Activated T-cell treated with anti-CD3 and anti-CD28 coated beads for 4 hours (primary cell): ENCODE measurements at places on chromosomes 12 and 14.

DNA sequence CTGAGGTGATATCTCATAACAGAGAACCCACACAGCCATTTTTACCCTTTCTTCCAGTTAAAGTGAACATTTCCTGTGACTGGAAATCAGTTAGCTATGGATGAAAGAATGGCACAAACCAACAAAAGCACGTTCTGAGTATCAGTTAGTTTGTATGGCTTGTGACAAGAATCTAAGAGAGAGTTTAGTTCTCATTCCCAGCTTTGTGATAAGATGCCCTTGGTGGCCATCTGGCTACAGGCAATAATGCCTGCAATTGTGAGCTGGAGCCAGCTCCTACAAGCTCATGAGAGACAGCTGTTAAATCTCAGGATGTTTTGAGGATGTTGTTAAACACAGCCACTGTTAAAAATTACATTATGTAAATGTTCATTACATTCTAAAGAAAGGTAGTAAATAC, 122.0 kb upstream of the FRMD6 start:
- no peak for DNase-seq

DNA sequence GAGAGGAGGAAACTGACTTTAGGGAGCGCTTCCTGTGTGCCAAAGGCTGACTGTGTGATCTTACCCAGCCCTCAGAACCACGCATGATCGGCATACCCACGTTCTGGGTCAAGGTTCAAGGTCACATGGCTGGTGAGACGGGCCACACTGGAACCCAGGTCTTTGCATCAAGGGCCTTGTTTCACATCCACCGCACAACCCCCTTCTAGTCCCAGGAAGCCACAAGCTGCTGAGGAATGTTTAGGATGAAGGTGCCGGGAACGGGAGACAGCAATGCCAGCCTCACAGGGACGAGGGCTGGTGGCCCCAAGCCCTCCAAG, 50.7 kb downstream of the TESC start:
- no peak for DNase-seq

GRCh38 chr14:26289891-26290486, 307.8 kb downstream of the NOVA1 start:
- DNase-seq: no peak

- DNase-seq: no peak
Measured at GRCh38 chr14:89674936-89675335, 257.9 kb upstream of the FOXN3 start.

- DNase-seq: no peak
Measured at GRCh38 chr14:70759398-70759797, 49.9 kb downstream of the MAP3K9 start.

DNA sequence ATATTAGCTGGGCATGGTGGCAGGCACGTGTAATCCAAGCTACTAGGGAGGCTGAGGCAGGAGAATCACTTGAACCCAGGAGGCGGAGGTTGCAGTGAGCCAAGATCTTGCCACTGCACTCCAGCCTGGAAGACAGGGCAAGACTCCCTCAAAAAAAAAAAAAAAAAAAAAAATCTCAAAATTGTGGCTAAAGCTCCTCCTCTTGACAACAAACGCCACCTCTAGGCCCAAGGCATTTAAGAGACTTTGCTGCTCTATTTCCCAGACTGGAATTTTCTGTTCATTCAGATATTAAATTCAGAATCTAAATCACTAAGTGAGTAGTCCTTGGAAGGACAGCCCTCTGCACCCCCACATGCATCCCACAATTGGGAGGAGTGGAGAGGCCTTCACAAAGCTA, 1.4 kb downstream of the ZFYVE1 start:
- DNase-seq: no peak

DNA sequence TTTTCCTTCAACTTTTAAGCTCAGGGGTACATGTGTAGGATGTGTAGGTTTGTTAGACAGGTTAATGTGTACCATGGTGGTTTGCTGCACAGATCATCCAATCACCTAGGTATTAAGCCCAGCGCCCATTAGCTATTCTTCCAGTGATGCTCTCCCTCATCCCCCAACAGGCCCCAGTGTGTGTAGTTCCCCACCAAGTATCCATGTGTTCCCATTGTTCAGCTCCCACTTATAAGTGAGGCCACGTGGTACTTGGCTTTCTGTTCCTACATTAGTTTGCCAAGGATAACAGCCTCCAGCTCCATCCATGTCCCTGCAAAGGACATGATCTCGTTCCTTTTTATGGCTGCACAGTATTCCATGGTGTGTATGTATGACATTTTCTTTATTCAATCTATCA, 48.6 kb upstream of the YARS2 start:
- DNase-seq: no peak

- DNase-seq: no peak
Measured at GRCh38 chr12:51744235-51744634, 104.3 kb downstream of the FIGNL2 start.

GRCh38 chr12:108685469-108686260, 45.7 kb downstream of the CORO1C start:
- DNase-seq: no peak

DNA sequence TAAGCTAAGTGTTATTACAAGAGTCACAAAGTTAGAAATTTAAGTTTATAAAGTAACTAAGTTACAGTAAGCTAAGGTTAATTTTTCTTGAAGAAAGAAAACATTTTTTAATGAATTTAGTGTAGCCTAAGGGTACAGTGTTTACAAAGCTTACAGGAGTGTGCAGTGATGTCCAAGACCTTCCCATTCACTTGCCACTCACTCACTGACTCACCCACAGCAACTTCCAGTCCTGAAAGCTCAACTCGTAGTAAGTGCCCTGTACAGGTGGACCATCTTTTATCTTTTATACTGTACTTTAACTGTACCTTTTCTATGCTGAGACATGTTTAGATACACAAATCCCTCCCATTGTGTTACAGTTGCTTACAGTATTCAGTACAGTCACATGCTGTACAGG, 60.9 kb upstream of the TMEM263 start:
- no peak for DNase-seq

- no peak for DNase-seq
Measured at GRCh38 chr14:39265806-39266524, 32.2 kb downstream of the MIA2 start.

GRCh38 chr12:131915823-131916222, 13.3 kb upstream of the PUS1 start:
- DNase-seq: no peak

DNA sequence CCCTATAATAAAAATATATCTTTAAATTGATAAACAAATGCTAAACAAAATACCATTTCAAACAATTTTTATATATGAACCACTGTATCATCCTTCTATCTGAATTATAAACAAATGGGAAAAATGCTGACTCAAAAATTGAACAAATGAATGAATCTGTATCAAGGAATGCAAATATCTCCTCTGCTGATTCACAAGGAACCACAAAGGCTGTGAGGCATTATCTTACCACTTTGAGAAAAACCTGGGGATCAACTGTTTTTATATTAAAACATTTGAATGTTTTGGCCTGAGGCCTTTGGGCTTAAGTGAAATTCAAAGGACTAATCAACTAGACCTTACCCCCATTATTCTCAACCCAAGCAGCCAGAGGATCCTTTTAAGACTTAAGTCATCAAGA, 86.3 kb downstream of the EML5 start:
- DNase-seq: no peak

DNA sequence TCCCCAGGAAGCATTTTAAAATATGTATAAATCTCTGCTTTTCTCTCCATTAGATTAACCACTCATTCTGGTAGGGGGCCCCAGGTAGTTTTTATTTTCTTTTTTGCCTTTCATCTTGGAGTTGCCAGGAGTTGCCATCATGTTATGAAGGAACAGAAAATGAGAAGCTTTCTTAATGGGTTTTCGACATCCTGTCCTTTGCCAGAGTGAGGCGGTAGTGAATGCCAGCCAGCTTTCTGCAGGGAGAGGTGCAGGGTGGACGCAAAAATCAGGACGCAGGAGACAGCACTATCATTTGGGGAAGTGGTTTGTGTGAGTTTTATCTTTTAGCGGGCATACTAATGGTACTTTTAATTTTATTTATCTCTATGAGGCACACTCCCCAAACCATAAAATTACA, 1.7 kb downstream of the RASSF8 start:
- DNase-seq: no peak

GRCh38 chr14:21095430-21096205, 2.8 kb downstream of the ZNF219 start:
- no peak for DNase-seq

GRCh38 chr12:52082026-52082668, 2.6 kb downstream of the SMIM41 start:
- DNase-seq: no peak

DNA sequence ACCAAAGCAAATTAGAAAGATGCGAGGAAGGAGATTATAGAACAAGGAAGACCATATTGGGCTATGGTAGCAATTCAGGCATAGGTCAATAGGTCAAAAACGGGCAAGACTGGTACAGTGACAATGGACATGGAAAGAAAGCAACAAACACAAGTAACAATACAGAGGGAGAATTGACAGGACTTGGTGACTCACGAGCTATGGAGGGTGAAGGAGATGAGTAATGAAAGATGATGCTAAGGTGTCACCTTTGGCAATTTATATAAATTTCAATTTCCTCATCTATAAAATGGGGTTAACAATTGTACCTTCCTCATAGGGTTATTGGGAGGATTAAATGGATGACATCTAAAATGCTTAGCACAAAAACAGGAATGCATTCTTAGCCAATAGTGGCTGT, 15.1 kb upstream of the DUSP16 start:
- no peak for DNase-seq

DNA sequence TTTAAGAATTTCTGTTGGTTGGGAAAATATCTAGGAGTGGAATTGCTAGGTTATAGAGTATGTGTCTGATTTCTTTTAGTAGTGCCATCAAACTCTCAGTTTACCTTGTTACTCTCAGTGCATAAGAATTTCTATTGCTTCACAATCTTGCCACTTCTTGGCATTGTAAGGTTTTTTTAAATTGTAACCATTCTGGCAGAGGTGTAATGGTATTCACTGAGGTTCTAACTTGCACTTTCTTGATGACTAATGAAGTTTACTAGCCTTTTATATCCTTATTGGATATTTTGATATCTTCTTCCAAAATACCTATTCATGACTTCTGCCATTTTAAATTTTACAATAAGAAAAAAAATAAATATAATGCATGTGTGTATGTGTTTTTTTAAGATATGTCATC, 478.0 kb downstream of the NAV3 start:
- no peak for DNase-seq

GRCh38 chr12:29152981-29153630, 4.0 kb downstream of the FAR2 start:
- DNase-seq: no peak

- DNase-seq: no peak
Measured at GRCh38 chr14:51862176-51862796, 1.9 kb downstream of the GNG2 start.

GRCh38 chr12:13474381-13474780, 277.9 kb downstream of the EMP1 start:
- no peak for DNase-seq

DNA sequence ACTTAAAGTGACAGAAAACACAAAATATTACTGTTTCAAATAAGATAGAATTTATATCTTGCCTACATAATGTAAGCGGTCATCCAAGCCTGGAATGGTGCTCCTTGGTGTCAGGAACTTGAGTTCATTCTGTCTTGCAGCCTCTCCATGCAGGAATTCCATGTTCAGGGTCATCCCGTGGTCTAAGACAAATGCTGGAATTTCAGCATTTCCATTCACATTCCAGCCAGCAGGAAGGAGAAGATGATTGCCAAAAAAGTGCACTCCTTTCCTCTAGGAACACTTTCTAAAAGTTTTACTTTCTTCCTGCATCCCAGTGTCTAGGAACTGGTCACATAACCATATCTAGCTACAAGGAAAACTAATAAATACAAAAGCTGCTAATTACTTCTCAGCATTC, 106.3 kb downstream of the PTPRO start:
- no peak for DNase-seq

DNA sequence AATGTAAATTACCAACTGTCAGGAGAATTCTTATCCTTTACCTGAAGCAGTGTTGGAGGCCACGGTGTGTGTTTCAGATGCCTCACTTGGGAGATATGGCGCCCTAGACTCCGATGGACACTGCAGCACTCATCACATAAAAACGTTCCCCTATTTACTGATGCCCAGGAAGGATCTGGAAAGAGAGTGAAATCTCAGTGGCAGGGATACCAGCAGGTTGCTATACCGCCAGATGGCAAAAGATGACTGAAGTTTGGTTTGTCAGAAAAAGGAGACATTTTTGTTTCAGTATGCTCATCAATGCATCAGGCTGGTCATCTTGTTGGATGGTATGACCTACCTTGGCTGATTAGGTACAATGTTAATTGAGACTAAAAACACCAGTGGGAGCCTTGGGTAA, 4.6 kb downstream of the GIT2 start:
- DNase-seq: no peak

- peak; percentile 16 for DNase-seq
Measured at GRCh38 chr12:21502164-21502496, 541 bp downstream of the GOLT1B start.

GRCh38 chr14:26531894-26532293, 65.9 kb downstream of the NOVA1 start:
- no peak for DNase-seq

- DNase-seq: no peak
Measured at GRCh38 chr14:22263961-22264360, 325.1 kb downstream of the DAD1 start.

- no peak for DNase-seq
Measured at GRCh38 chr14:94655169-94655710, 43.0 kb downstream of the SERPINA3 start.

GRCh38 chr12:103839103-103839502, 1.9 kb downstream of the NT5DC3 start:
- DNase-seq: no peak

DNA sequence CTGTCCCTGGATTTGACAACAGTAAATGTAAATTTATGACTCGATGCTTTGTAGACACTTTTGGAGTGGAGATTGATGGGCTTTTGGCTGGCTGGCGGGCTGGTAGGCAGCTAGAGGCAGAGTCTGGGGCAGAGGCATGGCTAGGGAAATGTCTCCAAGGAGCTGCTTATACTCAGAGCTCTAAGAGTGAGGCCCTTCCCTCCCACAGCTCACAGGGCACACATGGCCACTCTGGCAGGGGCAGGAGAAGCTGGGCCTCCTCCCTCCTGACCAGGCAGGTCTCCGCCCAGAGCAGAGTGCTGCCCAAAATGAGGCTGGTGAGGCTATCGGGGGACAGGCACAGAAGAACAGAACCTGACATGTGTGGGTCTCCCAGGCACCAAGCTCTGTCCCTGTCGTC, 67.5 kb downstream of the GALNT16 start:
- DNase-seq: no peak

GRCh38 chr12:30806989-30807694, 52.4 kb upstream of the CAPRIN2 start:
- peak; percentile 15 for DNase-seq
